ENCODE measurements at places on chromosomes 13 and 19.
A peak's percentile ranks its signal among the peaks of the same experiment; 100 is the strongest.

- peak; percentile 17 for DNase-seq
Observed at GRCh38 chr13:41428155-41428554, 29.2 kb upstream of the RGCC start.

- DNase-seq = no peak
Observed at GRCh38 chr19:20066861-20067260, 10.9 kb upstream of the ZNF90 start.

- DNase-seq = no peak
Observed at GRCh38 chr13:94800423-94800822, 88.1 kb upstream of the SOX21 start.

DNA sequence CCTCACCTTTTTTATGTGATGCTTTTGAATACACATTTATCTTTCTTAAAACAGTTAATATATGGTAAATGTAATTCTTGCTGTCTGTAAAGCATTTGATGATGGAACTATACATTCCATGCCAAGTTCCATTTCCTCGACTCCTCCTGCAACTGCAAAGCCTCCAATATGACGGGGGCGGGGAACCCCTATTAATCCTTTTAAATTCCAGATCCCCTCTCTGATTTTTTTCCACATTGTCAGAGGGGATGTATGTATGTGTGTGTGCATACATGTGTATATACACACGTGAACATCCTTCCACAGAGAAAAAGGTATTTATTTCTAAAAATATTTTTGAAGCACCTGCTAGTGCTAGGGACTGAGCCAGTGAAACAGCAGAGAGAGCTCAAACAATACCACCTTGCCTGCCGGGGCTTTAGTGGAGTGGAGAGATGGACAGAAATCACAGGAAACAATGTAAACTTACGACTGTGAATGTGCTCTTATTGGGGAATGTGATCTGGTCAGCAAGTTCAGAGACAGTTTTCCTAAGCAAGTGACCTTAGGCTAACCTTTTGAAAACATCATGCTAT lies 25.3 kb upstream of the MAB21L1 start:
- DNase-seq = no peak

DNA sequence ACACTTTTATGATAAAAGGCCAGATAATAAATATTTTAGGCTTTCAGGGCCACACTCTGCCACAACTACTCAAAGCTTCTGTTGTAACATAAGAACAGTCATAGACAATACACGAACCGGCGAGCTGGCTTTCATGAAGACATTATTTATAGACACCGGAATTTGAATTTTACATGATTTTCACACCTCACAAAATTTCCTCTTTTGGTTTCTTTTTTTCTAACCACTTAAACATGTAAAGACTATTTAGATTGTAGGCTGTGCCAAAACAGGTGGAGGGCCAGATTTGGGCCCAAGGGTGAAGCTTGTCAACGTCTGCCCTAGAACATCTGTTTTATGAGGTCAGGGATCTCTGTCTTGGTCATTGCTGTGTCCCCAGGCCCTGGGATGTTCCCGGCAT lies 29.7 kb upstream of the FXYD3 start:
- no peak for DNase-seq

GRCh38 chr19:36245210-36246005 lies 30.5 kb downstream of the ZNF146 start:
- DNase-seq = no peak

DNA sequence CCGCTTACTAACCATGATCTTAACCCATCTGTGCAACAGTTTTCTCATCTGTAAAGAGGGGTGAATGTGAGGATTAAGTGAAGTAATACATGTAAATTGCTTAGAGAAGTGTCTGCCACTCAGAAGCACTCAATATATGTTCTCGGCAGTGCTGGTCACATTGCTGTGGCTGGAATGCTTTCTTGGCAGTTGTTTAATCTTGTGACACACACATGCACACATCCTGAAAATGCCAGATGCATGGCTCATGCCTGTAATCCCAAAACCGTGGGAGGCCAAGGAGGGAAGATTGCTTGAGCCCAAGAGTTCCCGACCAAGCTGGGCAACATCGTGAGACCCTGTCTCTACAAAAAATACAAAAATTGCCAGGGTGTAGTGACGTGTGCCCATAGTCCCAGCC lies 4.9 kb upstream of the DMKN start:
- no peak for DNase-seq

All from stimulated activated CD4-positive, alpha-beta T cell treated with anti-CD3 and anti-CD28 coated beads, Interleukin-1b, Interleukin-23, amount 100 ng/mL, for 1 hour (primary cell).